Parietal lobe (tissue), 2 donors: ENCODE measurements at places on chromosomes 3 and 15. TPM values are rescaled to one million over a fixed set of nuclear protein-coding genes. Genes with fewer than 3 reads are reported as not detected.

ECE2 gene
- 6.9 TPM for total RNA-seq

DUOXA2 gene
- not detected for total RNA-seq

GNB4 gene
- total RNA-seq = 111 TPM

C3orf85 gene
- not detected for total RNA-seq

MESP1 gene
- total RNA-seq = 2.2 TPM

ZNF502 gene
- 14.1 TPM for total RNA-seq

SLC6A11 gene
- total RNA-seq = 33.5 TPM

AADAC gene
- not detected for total RNA-seq

RSL24D1 gene
- total RNA-seq = 99.8 TPM

PRR23B gene
- not detected for total RNA-seq

GRAMD1C gene
- 13.1 TPM for total RNA-seq

SENP8 gene
- total RNA-seq = 5.6 TPM

SENP7 gene
- 174 TPM for total RNA-seq

CPNE9 gene
- 0.31 TPM for total RNA-seq

ZDHHC23 gene
- 18.8 TPM for total RNA-seq

CPN2 gene
- not detected for total RNA-seq

SYNPR gene
- total RNA-seq = 45.7 TPM

A4GNT gene
- total RNA-seq = not detected

VIPR1 gene
- total RNA-seq = 0.31 TPM

ARHGEF26 gene
- total RNA-seq = 11.9 TPM

FILIP1L gene
- total RNA-seq = 1.3 TPM

COLQ gene
- total RNA-seq = 14.4 TPM

ITPR1 gene
- 363 TPM for total RNA-seq
